ENCODE measurements at places on chromosomes 11 and 22.

- no peak for DNase-seq
Observed at GRCh38 chr22:32480238-32480637, 5.6 kb downstream of the FBXO7 start.

- no peak for DNase-seq
Observed at GRCh38 chr11:115933564-115933963, 429.3 kb upstream of the CADM1 start.

GRCh38 chr11:122521626-122522025 is 133.9 kb upstream of the UBASH3B start:
- DNase-seq = no peak

GRCh38 chr11:70734911-70735310 is 336.6 kb downstream of the CTTN start:
- no peak for DNase-seq

- no peak for DNase-seq
Observed at GRCh38 chr11:115251126-115251525, 253.1 kb downstream of the CADM1 start.

GRCh38 chr22:45612451-45612901 is 59.2 kb upstream of the ATXN10 start:
- DNase-seq = no peak

GRCh38 chr11:95584589-95584988 is 205.0 kb downstream of the FAM76B start:
- DNase-seq = no peak

DNA sequence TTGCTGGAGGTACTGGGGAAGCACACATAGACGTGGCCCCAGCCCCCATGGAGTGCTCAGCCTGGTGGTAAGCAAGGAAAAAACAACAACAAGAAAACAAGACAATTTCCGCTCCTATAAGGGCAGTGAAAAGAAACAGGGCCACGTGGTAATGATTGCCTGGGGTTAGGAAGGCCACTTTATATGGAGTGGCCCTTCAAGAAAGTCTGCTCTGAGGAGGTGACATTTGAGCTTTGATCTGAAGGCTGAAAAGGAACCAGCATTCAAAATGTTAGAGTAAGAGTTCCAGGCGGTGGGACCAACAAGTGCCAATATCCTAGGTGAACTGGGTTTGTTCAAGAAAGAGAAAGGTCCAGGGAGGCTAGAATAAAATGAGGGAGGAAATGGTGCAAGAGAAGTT is 87.6 kb downstream of the SCN3B start:
- DNase-seq = no peak

- DNase-seq = no peak
Observed at GRCh38 chr11:31641477-31642062, 132.0 kb downstream of the ELP4 start.

GRCh38 chr11:100734743-100735527 is 47.8 kb downstream of the ARHGAP42 start:
- no peak for DNase-seq

DNA sequence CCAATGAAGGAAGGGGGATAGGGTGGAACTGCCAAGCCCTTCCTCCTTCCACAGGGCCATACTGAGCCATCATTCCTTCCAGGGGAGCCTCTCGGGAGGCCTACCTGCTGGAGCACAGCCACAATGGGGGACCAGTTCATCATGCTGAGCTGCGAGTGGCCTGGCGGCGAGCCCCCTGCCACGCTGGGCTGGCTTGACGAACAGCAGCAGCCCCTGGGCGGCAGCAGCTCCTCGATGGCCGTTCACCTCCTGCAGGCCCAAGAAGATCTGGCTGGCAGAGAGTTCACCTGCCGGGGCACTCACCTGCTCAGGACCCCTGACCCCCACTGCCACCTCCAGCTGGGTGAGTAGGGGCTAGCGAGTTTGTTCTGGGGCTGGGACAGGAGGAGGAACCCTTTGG is 5.9 kb downstream of the VSIG10L2 start:
- no peak for DNase-seq

Data from stimulated activated CD4-positive, alpha-beta T cell treated with anti-CD3 and anti-CD28 coated beads, Interleukin-12 subunit alpha, Interleukin-12 subunit beta, amount 100 ng/mL, for 24 hours (primary cell).